ENCODE measurements at places on chromosomes 1 and 21.

GRCh38 chr1:107110326-107110725 lies 30.5 kb upstream of the NTNG1 start:
- peak; percentile 73 for DNase-seq

- no peak for DNase-seq
Measured at GRCh38 chr1:101081496-101082488, 56.2 kb upstream of the DPH5 start.

DNA sequence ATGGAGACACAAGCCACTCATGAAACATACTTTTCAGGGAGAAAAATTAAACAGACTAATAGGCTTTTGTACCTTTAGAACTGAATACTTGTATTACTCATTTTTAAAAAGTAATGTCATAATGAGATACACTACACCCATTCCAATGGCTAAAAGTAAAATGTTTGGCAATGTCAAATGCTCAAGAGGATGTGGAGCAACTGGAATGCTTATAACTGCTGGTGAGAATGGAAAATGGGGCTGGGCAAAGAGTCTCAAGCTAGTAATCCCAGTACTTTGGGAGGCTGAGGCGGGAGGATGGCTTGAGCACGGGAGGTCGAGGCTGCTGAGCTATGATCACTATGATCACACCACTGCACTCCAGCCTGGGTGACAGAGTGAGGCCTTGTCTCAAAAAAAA lies 86.3 kb downstream of the NKAIN1 start:
- DNase-seq = peak; percentile 6

GRCh38 chr1:90671251-90671650 lies 45.9 kb downstream of the BARHL2 start:
- no peak for DNase-seq

DNA sequence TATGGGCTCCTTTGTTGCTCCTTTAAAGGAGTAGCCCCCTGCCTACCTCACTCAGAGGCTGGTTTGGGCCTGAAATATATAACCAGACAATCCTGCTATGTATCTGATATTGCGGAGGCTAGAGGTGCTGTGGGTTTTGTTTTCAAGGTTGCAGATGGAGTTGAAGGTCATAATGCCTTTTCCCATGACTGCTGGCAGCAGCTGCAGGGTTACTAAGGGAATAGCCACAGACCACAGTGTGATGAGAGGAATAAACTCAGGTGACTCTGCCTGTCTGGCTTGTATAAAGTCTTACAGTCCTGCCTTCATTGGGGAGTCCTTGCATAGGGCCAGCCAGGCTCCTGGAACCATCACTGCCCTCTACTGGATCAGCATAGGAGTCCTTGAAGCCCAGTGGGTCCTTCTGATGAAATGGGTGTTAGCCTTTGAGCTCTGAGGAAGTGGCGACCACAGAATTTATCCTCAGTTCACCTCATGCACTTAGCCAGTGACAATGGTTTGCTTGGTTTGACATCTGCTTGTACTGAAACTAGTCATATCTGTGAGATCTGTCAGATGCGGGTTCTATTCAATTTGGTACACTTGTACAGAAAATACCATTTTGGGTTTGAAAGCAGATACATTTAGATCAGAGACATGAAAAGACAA lies 174.4 kb upstream of the HMCN1 start:
- DNase-seq = peak; percentile 62

- DNase-seq = no peak
Measured at GRCh38 chr1:158810311-158810710, 20.8 kb upstream of the MNDA start.

DNA sequence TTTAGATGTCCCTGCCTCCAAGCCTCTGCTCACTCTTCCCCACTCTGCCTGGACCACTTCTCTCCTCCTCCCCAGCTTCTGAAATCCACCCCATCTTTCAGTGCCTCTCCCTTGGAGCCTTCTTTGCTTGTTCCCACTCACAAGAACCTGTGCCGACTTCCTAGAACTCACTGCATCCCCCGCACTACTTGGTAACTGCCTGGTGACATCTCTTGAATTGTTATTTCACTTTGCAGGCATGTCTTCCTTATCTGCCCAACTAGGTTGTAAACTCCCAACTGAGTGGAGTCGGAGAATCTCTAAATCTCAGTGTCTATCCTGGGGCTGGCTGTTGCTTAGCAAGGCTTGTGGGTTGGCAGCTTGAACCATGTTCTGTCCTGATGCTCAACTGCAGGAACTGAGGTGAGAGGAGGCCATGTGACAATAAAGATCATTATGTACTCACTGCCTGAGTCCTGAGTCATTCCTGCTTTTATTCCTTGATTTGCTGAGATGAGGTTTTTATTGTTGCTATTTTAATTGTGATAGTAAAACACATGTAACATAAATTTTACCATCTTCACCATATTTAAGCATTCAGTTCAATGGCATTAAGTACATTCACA lies 3.9 kb downstream of the KPRP start:
- DNase-seq = no peak

DNA sequence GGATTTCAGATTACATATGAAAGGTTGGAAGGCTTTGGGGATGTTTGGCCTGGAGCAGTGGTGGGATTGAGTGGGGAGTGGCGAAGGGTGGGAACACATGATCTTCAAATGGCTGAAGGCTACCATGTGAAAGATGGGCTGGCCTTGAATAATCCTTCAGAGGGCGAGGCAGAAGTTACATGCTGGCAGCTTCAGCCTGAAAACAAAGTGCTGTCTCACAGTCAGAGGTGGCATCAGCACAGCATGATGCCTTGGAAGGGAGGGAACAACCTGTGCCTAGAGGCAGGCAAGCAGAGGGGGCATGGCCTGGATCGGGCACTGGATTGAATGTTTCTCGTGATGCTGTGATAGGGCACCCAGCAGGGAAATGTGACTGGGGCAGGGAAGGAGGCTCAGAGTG lies 130.8 kb downstream of the BEND5 start:
- no peak for DNase-seq

DNA sequence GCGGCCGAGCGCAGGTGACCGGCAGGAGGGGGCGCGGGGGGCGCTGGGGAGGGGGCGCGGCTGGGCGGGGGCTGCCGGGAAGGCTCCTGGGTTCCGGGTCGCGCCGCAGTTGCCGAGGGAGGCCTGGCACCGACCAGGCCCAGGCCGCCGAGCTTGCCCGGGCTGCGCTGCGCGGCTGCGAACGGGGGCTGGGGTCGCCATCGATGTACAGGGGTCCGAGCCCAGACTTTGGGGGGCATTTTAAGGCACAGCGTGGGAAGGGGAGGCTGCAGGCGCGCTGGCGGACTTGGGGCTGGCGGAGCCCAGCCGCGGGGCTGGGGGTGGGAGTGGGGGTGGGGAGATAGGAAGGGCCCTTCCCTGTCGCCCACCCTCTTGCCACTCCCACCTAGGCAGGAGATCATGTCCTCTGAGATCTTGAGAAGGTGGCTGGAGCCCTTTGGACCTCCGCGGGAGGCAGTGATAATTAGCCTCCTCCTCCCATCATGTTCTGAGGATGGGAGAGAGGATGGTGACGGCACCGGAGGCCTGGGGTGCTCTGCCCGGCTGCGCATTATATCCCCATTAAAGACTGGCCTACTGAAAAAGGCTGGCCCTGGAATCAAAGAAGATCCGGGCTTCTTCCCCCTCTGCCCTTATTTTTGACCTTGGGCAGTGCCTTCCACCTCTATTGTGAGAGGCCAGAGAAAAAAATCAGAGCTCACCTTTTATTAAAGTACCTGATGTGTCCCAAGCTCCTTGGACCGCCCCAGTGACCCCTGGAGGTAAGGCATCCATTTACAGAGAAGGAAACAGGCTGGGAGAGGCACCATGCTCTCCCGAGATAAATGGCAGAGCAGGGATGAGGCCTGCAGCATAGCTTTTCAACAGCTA lies 497 bp downstream of the FBXO44 start:
- DNase-seq = no peak

DNA sequence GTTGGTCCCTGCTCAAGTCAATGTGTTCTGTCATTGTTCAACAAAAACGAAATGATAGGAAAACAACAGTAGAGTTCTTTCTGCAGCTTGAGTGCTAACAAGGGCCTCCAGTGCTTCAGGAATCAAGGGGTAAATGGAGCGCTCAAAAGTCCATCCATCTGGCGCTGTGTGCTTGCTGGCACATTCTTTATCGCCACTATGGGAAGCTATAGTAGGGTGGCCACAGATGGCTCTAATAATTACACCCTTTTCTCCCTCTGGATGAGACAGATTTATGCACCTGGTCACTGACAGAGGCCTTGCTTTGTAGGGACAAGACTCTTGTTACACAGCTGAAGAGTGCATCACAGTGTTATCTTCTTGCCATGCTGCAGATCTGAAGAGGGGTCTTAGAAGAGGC lies 136.0 kb downstream of the GDAP2 start:
- no peak for DNase-seq

- DNase-seq = peak; percentile 80
Measured at GRCh38 chr1:227317523-227318015, 723 bp downstream of the CDC42BPA start.

- peak; percentile 24 for DNase-seq
Measured at GRCh38 chr1:92822879-92823278, 9.0 kb upstream of the RPL5 start.

- DNase-seq = peak; percentile 35
Measured at GRCh38 chr1:20885121-20885520, 98.0 kb upstream of the HP1BP3 start.

DNA sequence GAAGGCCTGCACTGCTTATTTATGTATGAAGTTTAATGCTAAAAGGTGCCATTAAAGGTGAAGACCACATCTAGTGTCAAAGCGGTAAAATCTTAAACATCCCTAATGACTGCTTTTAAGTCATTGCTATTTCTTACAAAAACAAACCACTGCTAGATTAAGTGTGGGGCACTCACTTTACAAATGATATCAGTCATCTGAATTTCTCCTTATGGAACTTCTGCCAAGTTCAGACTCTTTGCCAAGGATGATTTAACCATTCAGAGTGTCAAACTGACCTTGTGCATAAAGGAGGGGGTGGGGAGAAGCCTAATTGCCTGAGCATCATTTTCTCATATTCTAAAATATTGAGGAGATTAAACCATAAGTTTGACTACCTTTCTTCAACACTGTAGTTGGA lies 271.5 kb downstream of the TGFB2 start:
- no peak for DNase-seq

DNA sequence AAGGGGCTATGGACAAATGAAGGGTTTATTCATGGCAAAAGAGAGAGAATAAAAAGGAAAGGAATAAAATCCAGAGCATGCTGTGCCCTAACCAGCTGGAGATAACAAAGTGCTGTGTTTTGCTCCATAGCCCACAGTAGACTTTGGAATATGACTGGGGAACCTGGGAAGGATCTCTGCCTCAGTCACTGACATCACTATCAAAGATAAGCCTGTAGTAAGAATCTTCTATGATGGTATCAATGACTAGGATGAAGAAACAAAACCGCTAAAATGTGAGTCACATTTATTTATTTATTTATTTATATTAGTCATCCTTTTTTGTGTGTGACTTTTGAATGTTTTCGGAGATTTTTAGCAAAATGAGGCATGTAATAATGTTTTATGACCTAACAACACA lies 56.3 kb downstream of the NVL start:
- peak; percentile 33 for DNase-seq

DNA sequence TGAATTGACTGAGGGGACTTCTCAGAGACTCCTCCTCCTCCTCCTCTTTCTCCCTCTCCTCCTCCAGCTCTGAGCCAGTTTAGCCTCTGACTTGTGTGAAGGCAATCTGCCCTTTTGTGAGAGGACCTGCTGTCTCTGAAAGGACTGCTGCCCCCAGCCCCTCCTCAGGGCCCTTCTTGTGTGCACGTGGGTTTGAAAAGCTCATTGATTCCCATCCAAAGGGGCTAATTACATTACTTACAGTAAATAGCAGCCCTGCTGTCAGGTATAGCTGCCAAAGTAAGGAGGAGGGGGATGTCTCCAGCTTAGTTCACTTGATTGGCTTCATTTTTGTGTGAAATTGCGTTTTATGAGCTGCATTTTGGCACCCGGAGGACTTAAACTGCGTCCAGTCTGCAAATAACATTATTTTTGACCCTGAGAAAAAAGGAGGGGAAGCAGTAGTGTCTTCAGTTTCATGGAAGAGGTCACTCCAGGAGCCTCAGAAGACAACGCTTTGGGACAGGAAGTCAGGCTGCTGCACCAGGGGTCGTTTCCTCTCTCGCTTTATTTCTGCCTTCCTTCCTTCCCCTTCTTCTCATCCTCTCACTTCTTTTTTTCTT lies 1.8 kb upstream of the LHX9 start:
- DNase-seq = no peak

- peak; percentile 82 for DNase-seq
Measured at GRCh38 chr1:42922687-42923366, 35.8 kb downstream of the SLC2A1 start.

GRCh38 chr1:216710055-216710454 lies 13.2 kb downstream of the ESRRG start:
- DNase-seq = no peak

DNA sequence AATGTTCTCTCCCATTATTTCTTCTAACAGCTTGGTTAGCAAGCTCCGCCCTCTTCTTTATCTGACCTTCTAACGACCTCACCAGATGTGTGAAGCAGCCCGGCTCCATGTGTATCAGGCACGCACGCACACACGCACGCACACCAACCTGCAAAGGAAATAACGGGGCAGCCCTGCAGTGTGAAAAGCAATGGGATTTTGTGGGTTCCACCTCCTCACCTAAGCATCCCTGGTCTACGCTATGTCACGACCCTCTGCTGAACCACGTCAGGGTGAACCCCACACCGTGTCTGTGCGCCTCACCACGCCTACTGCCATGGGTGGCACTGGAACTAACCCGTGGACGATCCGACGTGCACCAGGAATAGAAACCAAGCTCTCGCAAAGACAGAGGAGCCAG lies 10.4 kb downstream of the SSU72 start:
- DNase-seq = no peak

DNA sequence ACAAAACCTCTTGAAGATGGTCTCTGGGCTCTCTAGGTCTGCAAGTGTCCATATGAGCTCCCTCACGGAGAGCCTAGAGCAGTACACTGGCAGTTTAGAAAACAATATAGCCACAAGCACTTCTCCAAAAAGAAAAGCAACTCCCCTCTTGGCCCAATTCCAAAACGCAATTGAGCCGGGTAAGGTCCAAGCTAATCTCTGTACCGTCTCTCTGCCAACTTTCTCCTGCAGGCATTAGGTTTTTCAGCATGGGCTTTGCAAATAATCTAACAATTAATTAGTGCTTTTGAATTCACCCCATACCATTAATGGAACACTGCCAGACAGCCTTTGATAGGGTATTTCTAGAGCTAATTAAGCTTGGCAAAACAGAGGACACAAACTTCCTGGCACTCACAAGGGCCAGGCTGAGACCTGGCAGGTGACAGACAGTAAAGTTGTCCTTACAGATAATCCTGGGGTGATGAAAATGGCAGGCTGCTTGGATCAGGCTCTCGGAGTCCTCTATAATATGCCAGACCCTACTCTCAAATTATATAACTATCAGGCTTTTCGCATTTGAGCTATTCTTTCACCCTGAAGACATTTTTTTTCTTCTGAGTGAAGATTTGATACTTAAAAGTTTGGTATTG lies 39.8 kb downstream of the TGFBR3 start:
- DNase-seq = peak; percentile 37

- peak; percentile 1 for DNase-seq
Measured at GRCh38 chr1:101971304-101971703, 25.4 kb downstream of the OLFM3 start.
